Esophagus mucosa (tissue), 1 donor: ENCODE measurements at places on chromosomes 5 and 9. TPM values are rescaled to one million over a fixed set of nuclear protein-coding genes. Genes with fewer than 3 reads are reported as not detected.

Gene PDE6A
- total RNA-seq, result 0.48 TPM

Gene GPR151
- not detected for total RNA-seq

Gene CDC20B
- not detected for total RNA-seq

Gene DPYSL3
- 5.1 TPM for total RNA-seq

Gene SPINK7
- total RNA-seq, result 138 TPM

Gene SLC4A9
- 0.08 TPM for total RNA-seq

Gene DIPK1B
- total RNA-seq, result 0.76 TPM

Gene MRPL41
- 36.9 TPM for total RNA-seq

Gene PARP8
- 10.3 TPM for total RNA-seq

Gene RNF224
- 2.7 TPM for total RNA-seq

Gene NTRK2
- total RNA-seq, result 9.8 TPM
